ENCODE measurements at places on chromosomes 4 and X.

GRCh38 chrX:100315566-100315965 lies 94.5 kb downstream of the PCDH19 start:
- no peak for DNase-seq

GRCh38 chr4:22029803-22030202 lies 81.2 kb upstream of the KCNIP4 start:
- DNase-seq, result no peak

- DNase-seq, result peak; percentile 95
Observed at GRCh38 chrX:115344885-115345614, 55.5 kb downstream of the LUZP4 start.

DNA sequence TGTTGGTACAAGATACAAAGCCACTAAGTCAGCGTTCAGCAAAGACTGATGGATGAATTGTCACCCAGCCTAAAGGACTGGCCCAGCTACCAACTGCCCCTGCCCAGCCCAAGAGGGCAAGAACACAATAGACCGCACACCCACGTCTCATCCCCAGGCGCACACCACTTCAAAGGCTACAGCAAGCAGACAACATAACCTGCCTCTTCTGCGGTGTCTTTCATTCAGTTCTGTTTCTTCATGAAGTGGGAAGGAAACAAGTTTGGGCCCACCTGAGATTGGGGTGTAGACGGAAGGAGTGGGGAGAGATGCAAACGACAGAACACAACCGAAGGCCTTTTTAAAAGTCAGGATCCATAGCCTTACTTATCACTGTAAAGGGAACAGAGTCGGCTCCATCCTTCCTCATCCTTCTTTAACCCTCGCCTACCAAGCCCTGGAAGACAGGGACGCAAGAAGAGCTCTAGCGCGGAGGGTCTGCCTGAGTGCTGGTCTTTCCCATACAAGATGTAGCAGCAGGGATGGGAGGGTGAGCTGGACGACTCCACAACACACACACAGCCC lies 691 bp downstream of the SCARB2 start:
- DNase-seq, result peak; percentile 51

GRCh38 chr4:112361181-112361791 lies 64.1 kb downstream of the ALPK1 start:
- peak; percentile 79 for DNase-seq

- DNase-seq, result no peak
Observed at GRCh38 chr4:180372691-180373090, 1870.5 kb upstream of the TENM3 start.

GRCh38 chr4:12319765-12320164 lies 891.1 kb upstream of the HS3ST1 start:
- no peak for DNase-seq

DNA sequence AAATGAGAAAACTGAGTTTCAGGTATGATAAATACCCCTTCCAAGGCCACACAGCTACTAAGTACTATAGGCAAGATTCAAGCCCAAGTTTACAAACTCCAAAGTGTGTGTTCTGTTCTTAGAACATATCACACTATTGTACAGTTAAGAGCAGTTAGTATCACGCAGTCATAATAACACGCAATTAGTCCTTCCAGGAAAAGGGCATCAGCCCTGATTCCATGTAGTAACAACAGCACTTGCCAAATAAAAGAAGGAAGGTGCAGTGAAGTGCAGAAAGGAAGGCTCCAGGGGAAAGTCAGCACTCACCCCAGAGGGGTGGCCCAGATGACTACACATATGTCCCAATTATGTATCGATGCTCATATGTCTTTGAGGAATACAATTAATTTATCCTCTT lies 4.4 kb downstream of the TASL start:
- no peak for DNase-seq

- no peak for DNase-seq
Observed at GRCh38 chr4:122793811-122794210, 32.8 kb upstream of the FGF2 start.

DNA sequence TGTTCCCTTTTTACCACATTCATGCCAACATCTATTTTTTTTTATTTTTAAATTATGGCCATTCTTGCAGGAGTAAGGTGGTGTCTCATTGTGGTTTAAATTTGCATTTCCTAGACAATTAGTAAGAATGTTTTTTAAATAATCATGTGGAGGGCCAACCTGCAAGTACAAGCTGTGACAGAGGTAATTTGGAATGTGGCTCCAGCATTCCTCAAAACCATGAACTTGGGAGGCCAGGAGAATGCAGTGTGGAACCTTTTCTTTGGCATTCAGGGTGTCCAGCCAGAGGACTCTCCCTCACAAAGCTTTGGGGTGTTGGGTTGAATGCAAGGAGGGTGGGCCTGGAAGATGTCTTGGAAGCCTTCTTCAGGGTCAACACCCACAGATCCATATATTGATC lies 7.3 kb upstream of the TMEM185A start:
- DNase-seq, result no peak

DNA sequence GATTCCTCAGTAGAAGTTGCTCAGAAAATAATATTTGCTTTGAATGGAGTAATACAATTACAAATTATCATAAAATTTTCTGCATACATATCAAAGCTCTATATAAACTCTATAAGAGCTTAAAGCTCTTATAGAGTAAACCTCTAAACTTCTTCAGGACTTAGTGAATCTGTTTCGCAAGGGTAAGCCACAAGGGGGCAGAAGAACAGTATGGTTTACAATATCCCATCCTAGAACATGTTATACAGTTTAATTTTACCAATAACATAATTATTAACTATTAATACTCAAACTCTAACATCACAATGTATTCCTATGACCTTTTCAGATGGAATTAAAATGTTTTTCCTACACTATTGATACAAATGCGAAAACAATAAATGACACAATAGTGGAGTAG lies 33.8 kb upstream of the SPANXN1 start:
- no peak for DNase-seq

DNA sequence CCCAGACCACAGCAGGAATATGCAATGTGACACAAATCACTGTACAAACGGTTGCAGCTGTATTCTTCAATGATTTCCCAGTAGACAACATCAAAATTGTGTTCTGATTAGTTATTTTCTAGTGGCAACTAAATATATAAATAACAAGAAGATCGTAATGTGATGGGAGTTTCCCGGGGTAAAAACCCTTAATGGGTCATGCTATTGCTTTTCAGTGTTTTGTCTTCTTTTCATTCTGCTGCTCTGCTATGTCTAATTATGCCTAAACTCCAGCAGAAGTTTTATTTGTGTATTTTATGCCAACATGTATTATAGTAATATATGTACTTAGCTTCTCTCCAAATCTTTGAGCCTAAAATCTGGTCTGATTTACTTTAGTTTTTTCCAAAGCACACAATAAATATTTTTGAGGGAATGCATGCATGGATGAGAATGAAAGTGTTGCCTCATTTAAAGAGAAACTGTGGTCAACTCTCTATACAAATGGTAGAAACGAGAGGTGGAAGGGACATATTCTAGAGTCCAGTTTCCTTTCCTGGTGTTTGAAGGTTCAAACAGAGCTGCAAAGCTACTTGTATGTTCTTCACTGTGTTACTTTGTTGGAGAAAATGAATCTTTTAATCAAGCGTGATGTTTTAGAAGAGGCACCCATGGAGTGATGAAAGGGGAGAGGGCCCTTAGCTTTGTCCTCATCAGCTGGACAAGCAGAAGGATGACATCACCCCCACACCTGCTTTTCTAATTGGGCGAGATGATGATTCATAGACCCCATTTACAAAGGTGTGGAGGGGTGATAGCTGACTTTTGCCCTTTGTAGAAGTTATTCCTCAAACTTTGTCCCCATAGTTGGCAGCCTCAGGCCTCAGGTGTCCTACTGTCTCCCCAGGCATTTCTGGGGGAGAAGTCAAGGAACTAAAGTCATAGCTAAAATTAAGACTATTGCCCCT lies 129.7 kb downstream of the FRAS1 start:
- no peak for DNase-seq

DNA sequence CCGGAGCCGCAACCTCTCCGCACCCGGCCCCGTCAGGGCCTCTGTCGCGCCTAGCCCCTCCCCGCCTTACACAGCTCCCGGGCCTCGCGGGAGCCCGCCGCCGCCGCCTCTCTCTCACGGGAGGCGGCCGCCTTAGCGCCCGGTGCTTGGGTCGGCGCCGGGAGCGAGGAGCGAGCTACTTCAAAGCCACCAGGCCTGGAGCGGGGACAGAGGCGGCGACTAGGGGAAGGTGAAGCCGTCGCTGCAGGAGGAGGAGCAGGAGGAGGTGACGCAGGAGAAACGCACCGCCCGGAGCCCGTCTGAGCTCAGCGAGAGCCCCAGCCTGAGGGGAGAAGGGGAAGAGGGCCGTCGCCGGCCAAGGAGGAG lies 250 bp downstream of the USP9X start:
- DNase-seq, result no peak

Measured in myocyte (in vitro differentiated cells).